Suppressor macrophage (primary cell): ENCODE measurements at places on chromosomes 3 and 15.

- DNase-seq = no peak
Observed at GRCh38 chr15:86382341-86382740, 302.7 kb downstream of the AGBL1 start.

GRCh38 chr3:71854706-71855105, 69.8 kb upstream of the PROK2 start:
- no peak for DNase-seq

DNA sequence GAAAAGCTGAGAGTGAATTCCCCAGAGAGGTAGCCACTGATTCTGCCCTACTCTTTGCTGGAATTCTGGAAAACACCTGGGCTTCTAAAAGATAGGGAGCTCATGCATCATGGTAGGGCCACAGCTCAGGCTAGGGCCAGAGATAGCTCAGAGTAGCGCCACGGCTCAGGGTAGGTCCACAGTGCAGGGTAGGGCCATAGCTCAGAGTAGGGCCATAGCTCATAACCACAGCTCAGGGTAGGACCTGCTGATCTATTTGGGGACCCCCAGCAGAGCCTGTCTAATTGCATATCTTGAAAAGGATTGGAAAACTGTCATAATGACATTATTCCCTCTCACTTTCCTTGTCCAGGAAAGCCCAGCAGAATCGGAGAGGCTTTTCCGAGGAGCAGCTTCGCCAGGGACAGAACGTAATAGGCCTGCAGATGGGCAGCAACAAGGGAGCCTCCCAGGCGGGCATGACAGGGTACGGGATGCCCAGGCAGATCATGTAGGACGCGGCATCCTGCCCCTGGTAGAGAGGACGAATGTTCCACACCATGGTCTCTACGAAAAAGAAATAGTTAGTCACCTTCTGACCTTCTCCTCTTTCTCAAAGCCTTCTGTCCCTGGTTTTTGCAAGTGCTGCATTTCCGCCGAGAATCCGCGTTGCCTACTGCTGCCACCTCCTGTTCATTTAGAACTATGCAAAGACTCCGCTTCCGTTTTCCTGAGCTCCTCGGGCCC, 14.5 kb downstream of the TAGLN3 start:
- peak; percentile 78 for DNase-seq

DNA sequence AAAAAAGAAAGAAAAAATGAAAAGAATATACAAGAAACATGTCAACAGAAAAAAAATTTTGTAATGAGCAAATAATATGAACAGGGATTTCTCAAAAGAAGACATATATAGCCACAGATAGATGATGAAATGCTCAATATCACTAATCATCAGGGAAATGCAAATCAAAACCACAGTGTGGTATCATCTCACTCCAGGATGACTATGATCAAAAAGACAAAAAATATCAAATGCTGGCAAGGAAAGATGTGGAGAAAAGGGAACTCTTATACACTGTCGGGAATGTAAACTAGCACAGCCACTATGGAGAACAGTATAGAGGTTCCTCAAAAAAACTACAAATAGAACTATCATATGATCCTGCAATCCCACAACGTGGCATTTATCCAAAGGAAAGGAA, 94.1 kb downstream of the C3orf70 start:
- DNase-seq = peak; percentile 40

- no peak for DNase-seq
Observed at GRCh38 chr15:94228611-94229010, 2.8 kb upstream of the MCTP2 start.
